ENCODE measurements at places on chromosomes 6 and 20. TPM values are rescaled to one million over a fixed set of nuclear protein-coding genes. Genes with fewer than 3 reads are reported as not detected.

The SLC2A10 gene
- polyA plus RNA-seq = not detected

The TMEM217 gene
- polyA plus RNA-seq = 0.34 TPM

The RPP40 gene
- 18.6 TPM for polyA plus RNA-seq

The TREM2 gene
- not detected for polyA plus RNA-seq

The KIAA0408 gene
- polyA plus RNA-seq = not detected

The VSX1 gene
- polyA plus RNA-seq = not detected

The CDH4 gene
- polyA plus RNA-seq = 0.15 TPM

DNA sequence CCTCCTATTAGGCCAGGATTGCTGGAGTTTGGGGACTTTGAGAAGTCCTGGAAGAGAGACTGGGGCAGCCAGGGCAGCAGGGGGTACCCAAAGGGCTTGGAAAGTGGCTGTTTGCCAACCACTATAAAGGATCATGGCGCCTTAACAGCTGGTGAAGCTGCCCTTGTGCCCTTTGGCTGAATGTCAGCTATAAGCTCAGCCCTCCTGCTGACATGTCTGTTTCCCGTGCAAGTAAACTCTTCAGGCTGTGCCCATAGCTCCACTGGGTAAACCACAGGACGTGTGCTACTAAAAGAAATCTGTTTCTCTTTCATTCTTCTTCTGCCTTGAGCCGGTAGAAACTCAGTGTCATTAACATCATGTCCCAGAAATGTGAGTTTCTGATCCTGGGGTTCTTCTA, 97.3 kb downstream of the CAP2 start:
- DNase-seq = no peak

DNA sequence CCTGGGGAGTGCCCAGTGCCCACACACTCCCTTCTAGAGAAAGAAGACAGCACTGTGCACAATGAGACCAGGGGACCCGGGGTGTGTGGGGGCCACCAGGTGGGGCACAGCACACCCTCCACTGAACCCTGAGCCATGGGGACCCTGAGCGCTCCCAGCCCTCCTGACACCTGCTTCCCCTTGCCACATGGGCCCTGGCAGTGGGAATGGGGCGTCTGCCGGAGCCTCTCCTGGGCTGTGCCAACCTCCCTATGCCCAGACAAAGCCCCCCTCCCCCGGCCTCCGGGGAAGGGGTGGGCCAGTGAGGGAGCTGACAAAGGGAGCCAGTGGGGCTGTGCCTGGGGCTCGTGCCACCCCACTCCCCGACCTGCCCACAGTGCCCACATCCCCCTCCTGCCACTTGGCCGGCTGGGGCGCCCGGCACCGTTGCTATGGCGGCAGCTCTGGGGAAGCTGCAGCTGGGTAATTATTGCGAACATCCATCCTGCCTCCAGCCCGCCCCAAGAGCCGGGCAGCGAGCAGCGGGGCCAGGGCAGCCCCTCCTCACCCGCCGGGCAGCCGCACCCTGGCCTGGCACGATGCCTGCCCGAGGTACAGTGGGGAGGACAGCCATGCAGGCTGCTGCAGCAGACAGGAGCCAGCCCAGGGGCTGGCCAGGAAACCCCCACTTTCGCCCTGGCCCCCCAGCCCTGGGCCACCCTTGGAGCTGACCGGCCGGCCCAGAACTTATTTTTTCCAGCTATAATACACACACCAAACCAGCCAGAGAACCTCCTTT, 41.9 kb upstream of the NOL4L start:
- DNase-seq = no peak

GRCh38 chr6:29489286-29489685, 1.5 kb upstream of the MAS1L start:
- no peak for DNase-seq

- DNase-seq = no peak
Measured at GRCh38 chr20:61757-62156, 25.7 kb upstream of the DEFB125 start.

DNA sequence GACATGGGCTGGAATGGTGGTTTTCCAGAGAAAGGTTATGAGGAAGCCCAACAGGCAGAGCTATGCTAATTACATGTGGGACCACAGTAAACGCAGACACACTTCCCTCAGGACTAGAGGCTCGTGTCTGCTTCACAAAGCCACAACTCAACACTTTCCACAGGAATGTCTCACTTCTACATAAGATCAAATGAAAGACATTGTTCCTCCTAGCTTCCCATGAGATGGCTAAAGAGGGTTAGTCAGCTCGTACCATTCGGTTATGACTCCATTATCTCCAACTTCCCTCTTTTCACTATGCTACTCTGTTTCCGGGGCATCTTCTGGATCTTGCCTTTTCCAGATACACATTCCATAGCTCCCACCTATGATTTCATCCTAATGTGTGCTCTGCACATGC, 29.1 kb upstream of the ZC3H12D start:
- DNase-seq = no peak

DNA sequence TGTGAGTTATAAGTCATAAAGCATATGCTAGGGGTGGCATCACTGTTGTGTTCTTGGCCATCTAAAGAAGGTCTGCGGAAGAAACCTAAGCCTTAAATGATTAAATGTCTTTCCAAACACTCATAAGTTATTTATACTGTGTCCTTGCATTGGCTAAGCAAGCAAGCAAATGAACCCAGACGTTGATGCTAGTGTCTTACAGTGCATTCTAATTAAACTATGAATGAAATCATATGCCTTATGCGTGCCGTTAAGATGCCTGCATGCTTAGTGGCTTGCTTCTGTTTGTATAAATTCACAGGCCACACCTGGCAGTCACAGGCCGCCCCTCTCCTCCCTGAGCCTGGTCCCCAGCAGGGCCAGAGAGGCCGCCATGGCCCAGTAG, 49.9 kb downstream of the RIN2 start:
- no peak for DNase-seq

GRCh38 chr6:148578489-148578814, 168.4 kb upstream of the UST start:
- DNase-seq = no peak

Measured in naive thymus-derived CD4-positive, alpha-beta T cell (primary cell).